ENCODE measurements at places on chromosomes 5 and 9.

- DNase-seq: no peak
These were observed 48.5 kb upstream of the MSX2 start for GRCh38 chr5:174675916-174676315.

GRCh38 chr5:115842089-115842935 lies 577 bp downstream of the AP3S1 start:
- DNase-seq: peak; percentile 63

- no peak for DNase-seq
These were observed 584.1 kb downstream of the CCDC171 start for GRCh38 chr9:16136961-16137360.

DNA sequence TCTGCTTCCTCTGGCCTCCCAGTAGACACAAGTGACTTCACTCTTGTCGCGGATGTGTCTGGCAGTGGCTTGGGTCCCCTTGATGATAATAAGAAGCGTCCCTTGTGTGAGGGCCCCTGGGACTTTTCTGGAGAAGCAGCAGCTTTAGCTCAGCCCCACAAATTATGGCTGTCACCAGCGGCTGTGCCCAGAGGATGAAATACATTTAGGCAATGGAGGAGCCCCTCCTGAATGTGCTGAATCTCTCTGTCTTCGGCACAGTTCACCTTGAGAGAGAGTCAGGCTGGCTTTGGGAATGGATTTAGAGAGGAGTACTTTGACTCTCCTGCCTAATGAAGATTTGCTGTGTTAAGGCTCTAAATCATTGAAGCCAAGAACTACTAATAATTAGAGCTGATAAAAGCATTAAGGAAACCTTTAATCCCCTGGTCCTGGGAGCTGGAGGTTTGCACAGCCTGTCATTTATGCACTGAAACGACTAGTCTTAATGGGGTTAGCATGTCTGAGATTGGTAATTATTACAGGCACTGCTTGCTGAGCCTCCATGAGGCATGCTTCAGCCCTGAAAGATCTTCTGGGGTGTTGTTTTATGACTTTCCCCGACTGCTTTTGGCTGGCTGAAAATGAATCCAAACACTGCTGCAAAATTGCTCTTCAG lies 127.0 kb downstream of the TENT4A start:
- DNase-seq: no peak

- no peak for DNase-seq
These were observed 1236.6 kb downstream of the MAT2B start for GRCh38 chr5:164742025-164742424.

DNA sequence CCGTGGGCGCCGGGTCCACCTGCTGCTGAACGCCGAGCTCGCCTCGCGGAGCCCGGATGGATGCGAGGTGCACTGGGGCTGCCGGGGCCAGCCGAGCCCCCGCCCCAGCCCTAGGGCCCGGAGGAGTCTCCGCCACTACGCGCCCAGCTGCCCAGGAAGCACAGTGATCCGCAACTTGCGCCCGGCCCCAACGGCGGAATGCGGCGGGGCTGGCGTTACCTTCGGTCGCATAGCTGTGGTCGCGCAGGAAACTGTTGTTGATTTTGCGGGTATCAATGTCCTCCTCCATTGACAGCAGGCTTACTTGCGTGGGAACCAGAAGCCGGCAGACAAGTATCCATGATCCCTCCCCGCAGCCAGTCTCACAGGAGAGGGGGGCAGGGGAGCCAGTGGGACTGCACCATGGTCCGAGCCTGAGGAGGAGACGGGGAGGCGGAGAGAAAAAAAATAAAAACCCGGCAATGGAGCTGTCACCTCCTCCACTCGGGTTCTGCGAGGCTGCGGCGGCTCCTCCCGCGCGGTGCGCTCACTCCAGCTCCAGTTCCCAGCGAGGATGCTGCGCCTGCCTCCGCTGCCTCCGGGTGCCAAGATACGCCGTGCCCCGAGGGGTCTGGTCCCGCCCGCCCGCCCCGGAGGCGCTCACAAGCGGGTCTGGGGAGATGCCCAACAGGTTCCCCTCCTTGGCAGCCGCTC lies 628 bp downstream of the PPP2R2B start:
- DNase-seq: no peak

GRCh38 chr5:153400931-153401330 lies 89.5 kb upstream of the GRIA1 start:
- no peak for DNase-seq

GRCh38 chr9:77575785-77576184 lies 72.3 kb downstream of the GNA14 start:
- peak; percentile 25 for DNase-seq

DNA sequence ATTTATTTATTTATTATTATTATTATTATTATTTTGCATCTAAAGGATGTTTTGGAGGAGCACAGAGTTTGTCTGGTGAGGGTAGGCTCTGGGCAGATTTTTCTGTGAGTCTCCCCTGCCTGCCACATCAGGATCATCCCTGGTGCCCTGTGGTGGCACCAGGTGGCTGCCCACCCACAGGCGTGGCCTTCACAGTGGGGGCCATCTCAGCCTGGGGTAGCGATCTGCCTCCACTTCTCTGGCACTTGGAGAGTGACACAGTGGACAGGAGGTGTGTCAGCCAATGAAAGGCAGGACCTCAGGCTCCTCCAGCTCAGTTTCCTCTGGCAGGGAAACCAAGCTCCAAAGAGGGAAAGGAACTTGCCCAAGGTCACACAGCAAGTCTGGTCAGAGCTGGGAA lies 30.0 kb downstream of the SLC6A7 start:
- no peak for DNase-seq

DNA sequence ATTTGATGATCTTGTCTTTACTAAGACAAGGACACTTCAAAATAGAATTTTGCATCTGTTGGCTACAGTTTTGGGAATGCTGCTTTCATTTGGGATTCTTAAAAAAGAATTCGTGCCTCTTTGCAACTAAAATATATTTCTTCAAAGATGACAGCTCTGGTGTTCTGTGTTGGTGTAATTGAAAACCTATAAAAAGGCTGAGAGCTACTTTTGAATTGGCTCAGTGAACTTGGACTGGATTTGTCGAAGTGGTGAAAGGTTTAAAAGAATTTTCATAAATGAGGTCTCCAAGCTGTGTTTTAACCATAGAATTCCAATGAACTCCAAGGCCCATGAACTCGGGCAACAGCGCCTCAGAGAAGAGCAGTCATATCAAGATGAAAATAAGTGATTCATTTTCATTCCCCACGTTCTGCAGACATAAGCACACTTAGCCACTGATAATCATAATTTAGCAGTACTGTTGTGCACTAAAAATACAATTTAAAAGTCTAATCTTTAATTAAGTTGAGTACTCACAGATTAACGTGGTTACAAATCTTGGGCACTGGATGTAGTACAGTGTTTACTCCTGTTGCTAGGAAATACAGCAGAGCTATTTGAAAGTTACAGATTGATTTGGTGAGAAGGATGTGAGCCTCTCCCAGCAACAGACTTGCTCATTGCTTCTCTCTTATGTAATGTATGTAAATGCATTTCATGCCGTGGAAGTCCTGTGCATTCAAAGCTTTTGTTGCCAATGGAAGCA lies 10.9 kb downstream of the SNCAIP start:
- DNase-seq: no peak

DNA sequence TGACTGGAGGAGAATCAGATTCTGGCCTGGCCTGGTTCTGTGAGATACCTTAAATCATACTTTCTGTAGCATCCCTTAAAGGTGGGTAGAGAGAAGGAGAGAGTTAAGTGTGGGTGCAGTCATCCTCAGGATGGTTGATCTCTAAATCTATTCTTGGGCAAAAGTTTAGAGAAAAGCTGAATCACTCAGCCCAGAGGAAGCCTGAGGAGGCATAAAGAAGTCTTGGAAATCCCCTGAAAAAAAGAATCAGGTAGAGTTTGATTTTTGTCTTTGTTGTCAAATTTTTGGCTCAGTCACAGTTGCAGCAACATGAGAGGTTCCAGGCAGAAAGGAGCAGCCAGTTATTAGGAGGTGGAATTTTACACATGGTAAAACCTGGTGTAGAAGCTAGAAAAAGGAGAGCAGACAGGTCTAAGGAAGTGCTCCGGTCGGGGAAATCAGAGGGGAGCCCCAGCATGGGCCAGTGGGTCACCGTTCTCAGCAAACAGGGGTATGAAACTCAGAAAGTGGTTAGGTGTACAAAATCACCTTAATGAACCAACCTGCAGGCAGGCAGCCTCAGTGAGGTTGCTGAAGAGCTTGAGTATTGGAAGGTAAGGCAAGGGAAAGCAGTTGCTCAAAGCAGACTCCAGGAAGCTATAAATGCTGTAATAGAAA lies 116.2 kb upstream of the CNTLN start:
- no peak for DNase-seq

DNA sequence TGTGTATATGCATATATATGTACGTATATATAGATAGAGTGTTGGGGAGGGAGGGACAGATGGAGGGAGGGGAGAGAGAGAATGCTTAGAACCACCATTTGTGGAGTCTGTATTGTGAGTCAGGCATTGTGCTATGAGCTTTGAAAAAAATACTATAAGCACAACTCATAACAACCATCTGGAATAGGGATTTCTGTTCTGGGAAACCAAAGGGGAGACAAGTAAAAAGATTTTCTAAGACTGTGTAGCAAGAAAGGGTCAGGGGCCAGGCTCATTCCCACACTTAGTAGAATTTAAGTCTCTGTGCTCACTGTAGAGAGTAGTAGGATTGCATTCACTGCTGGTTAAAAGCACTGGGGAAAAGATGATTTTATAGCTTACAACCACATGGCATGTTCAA lies 202.3 kb upstream of the SGCD start:
- DNase-seq: no peak

DNA sequence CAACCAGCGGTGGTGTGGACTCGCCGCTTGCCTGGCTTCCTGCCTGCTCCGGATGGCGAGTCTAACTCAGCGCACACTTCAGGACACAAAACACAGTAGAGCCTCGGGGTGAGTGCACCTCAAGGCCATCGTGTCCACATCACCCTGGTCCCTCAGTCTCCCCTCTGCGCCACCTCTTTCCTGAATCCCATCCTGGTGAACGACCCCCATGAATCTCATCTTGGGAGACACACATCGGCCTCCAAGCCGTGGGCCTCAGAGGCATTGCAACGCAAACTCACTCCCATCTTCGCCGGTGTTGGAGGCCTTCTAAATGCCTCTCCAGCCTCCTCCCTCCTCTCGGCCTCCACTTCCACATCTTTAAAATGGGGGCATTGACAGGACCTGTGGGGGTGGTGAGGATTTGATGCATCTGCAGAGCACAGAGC lies 124.3 kb downstream of the COL23A1 start:
- DNase-seq: no peak

GRCh38 chr9:35680331-35681105 lies 6.8 kb downstream of the CA9 start:
- DNase-seq: no peak

DNA sequence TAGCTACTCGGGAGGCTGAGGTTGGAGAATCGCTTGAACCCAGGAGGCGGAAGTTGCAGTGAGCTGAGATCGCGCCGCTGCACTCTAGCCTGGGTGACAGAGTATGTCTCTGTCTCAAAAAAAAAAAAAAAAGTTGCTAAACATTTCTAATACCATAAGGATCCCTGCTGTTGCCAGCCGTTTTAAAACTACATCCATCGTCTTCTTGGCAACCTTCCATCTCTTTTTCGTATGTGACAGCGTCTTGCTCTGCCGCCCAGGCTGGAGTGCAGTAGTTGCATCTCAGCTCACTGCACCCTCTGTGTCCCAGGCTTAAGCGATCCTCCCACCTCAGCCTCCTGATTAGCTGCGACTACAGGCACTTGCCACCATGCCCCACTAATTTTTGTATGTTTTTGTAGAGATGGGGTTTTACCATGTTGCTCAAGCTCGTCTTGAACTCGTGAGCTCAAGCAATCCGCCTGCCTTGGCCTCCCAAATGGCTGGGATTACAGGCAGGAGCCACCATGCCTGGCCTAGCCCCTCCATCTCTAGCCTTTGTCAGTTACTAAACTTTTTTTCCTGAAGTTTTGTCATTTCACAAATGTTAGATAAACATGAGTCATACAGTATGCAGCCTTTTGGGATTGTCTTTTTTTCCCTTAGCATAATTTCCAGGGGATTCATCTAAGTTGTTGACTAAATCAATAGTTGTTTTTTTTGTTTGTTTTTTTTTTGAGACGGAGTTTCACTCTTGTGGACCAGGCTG lies 13.5 kb downstream of the NSD1 start:
- no peak for DNase-seq

- no peak for DNase-seq
These were observed 577.2 kb downstream of the MTRR start for GRCh38 chr5:8446179-8446578.

DNA sequence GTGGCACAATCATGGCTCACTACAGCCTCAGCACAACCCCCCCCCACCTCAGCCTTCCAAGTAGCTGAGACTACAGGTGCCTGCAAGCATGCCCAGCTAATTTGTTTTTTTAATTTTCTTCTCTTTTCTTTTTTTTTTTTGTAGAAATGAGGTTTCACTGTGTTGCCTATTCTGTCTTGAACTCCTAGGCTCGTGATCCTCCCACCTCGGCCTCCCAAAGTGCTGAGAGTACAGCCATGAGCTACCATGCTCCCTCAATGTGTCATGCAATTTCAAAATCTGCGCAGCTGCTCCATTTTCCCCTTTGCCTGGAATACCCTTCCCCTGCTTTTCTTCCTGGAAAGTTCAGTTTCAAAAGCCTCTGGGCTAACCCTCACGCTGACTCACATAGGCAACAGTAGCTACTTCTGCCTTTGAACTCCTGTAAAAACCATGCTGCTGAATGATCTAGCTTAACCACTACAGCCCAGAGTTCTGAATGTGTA lies 71.0 kb upstream of the IL7R start:
- DNase-seq: peak; percentile 94

GRCh38 chr9:89413963-89414638 lies 83.8 kb downstream of the SEMA4D start:
- no peak for DNase-seq

- DNase-seq: peak; percentile 59
These were observed 173.8 kb downstream of the PCSK1 start for GRCh38 chr5:96259151-96259772.

- DNase-seq: no peak
These were observed at the start of gene ENTPD8 for GRCh38 chr9:137441289-137441934. TSS of gene ENTPD8 (minus strand) at chr9:137441357. CDS start at chr9:137438285, 3,072 bp downstream.

DNA sequence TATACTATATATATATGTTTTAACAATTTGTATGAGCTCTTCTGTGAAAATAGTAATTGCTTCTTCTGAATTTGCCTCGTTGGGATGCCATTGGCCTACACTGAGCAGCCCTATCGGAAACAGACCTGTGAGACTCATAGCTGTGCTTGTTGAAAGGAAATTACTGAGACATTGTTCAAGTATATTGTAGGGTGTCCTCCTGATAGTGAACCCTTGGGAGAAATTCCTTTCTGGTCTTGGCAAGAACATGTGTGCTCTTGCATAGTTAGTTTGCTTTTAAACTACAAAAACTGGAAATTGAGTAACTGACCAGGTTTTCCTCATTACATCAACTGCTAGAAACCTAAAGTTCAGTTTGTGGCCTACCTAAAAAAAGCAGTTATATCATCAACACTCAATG lies 160.9 kb downstream of the LURAP1L start:
- DNase-seq: no peak

- no peak for DNase-seq
These were observed 92.2 kb upstream of the MAMDC2 start for GRCh38 chr9:69951411-69951810.

DNA sequence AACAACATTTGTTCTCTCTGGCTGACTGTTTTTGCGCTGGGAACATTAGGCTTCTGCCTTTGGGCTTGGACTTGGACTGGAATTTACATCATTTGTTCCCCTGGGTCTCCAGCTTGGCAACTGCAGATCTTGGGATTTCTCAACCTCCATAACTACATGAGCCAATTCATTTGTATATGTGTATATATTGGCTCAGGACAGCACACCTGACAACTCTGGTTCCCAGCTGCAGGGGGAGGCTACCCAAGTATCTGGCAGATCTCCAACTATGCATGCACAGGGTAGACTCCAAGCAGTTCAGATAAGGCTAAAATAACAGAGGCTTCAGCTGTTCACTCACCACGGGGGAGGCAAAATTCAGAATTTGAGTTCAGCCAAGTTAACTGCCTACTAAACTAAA lies 31.6 kb upstream of the F2RL1 start:
- no peak for DNase-seq

GRCh38 chr5:68482199-68482598 lies 266.6 kb downstream of the PIK3R1 start:
- no peak for DNase-seq

All from suppressor macrophage treated with lipopolysaccharide for 4 hours (primary cell).